Fibroblast of upper back skin (primary cell): ENCODE measurements at places on chromosomes 13 and 19.

- DNase-seq = no peak
Measured at GRCh38 chr13:55394470-55394869, 1746.2 kb upstream of the PRR20A start.

GRCh38 chr19:2099937-2100718, 3.4 kb downstream of the IZUMO4 start:
- DNase-seq = no peak

DNA sequence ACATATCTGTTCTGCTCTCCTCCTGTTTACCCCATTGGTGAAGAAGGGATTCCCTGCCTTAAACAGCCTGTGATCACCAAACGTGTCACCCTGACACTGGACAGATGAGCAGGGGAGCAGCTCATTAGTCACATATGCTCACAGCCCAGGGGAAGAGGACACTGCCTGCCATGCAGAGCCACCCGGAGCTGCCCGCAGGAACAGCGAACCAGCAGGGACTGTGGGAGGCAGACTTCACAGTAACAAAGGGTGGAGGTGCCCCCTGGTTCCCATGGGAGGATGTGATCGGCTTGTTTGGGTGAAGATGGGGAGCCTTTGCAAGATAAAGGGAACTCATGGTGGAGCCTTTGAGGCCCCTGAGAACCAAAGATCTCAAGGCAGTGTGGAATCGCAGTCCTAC, 88.6 kb upstream of the FARP1 start:
- no peak for DNase-seq

- DNase-seq = no peak
Measured at GRCh38 chr19:47065242-47065641, 16.8 kb upstream of the TMEM160 start.

DNA sequence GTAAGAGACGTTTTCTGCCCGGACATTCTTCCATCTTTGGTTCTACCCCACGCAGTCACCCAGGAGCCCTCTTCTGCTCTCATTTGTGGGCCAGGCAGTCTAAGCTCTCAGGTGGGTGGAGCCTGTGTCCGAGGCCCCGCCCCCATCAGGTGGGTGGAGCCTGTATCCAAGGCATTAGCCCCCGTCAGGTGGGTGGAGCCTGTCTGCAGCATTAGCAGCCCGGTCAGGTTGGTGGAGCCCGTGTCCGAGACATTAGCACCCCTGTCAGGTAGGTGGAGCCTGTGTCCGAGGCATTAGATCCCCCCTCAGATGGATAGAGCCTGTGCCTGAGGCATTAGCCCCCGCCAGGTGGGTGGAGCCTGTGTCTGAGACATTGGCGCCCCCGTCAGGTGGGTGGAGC, 45.5 kb upstream of the C13orf46 start:
- no peak for DNase-seq

DNA sequence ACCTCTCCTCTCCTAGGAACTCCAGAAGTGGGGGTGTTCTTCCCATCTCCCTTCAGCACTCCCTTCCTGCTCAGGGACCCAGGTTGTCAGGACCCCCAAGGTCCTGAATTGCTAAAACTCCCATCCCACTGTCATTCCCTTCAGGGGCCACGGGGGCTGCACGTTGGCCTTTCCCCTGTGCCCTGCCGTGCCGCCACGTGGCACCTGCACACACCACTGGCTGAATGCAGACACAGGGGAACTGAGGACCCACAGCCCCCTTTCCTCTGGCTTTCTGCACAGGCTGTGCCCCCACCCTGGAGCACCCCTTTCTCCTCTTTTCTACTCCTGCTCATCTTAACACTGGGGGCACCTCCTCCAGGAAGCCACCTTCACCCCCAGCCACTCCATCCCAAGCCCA, 9.0 kb downstream of the SHANK1 start:
- no peak for DNase-seq

- DNase-seq = peak; percentile 19
Measured at GRCh38 chr13:60210510-60211330, 47.0 kb upstream of the DIAPH3 start.

DNA sequence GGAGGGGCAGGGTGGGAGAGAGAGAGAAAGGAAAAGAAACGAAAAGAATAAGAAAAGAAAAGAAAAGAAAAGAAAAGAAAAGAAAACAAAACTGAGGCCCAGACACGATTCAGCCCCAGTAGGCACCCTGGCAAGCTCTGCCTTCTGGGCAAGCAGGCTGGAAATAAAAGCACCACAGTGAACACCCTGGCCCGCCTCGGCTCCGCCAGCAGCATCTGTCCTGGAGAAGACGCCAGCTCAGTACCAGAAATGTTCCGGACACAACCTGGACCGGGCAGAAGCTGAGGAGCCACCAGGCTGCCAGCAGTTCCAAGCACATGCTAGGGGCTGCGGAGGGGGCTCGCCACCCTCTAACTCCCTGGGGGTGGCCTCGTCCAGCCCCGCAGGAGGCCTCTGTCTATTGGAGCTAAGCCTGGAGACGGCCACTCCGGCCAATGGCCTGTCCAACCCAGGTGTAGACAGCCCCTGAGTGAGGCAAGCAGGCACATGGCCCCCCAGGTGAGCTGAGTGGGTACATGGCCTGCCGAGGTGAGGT, 11.4 kb upstream of the CPAMD8 start:
- DNase-seq = no peak
